Occipital lobe (tissue), 3 donors: ENCODE measurements at places on chromosomes 4 and X. TPM values are rescaled to one million over a fixed set of nuclear protein-coding genes. Genes with fewer than 3 reads are reported as not detected.

DNA sequence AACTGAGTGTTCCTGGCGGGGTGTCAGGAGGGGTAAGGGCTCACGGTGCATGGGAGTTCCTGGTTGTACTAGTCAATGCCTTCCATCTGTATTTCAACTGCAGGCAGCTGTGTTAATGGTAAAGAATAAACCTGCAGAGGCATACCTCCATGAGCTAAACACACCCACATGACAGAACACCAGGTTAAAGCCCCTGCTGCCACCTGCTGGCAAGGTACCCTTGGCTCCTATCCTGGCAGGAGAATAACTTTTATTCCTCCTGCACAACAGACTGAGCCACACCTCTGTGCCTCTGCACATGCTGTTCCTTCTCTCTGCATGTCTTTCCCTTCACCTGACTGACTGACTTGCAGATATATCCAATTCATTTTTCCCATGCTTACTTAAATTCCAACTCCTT, 11.1 kb downstream of the ITIH6 start:
- no peak for DNase-seq

DNA sequence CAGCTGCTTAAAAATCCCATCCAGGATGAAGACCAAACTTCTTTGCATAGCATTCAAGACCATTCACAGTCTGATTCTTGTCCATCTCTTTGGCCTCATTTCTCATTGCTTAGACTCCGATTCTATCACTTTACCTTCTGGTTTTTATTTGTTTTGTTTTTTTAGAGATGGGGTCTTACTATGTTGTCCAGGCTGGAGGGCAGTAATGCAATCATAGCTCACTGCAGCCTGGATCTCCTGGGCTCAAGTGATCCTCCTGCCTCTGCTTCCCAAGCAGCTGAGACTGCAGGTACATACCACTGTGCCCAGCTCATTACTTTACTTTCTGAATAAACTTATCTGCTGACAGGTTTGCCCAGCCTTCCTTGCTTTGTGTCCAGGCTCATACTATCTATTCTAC, 152.8 kb downstream of the TMEM164 start:
- no peak for DNase-seq

- DNase-seq = no peak
Measured at GRCh38 chr4:168815379-168816345, 194.4 kb downstream of the CBR4 start.

GRCh38 chr4:179225594-179225993, 1783.4 kb upstream of the AGA start:
- DNase-seq = no peak

DNA sequence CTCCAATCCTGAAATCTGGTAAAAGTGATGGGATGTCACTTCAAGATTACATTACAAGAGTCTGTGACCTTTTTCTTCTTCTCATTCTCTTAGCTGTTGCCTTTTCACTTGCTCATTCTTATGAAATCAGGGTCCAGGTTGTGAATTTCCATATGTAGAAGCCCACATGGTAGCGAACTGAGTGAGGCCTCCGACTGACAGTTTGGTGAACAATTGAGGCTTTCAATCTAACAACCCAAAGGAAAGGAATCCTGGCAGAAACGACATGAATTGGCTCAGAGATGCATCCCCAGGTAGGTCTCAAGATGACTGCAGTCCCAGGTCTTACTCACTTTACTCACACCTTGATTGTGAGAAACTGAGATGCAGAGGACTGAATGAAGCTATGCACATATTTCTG, 203.4 kb upstream of the FAT4 start:
- no peak for DNase-seq

Gene ERAS
- not detected for total RNA-seq
